ENCODE measurements at places on chromosomes 6 and 20.

DNA sequence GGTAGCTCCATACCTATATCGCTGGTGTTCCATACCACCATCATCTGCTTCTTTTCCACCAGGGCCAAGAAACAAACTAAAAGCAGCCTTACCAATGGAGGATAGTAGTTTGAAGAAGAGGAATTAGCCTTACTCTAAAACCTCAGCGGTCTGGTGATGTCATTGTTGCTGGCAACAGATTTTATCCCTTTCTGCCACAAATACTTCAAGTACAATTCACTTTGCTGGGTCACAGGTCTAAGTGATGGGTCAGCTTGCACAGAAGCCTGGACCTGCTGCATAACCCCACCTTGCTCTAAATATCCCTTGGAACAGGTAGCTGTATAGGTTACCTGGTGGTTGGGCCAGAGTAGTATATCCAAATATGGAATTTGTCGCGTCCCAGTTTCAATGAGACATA, 53.2 kb upstream of the THEMIS start:
- DNase-seq: no peak

- peak; percentile 39 for DNase-seq
Observed at GRCh38 chr20:56360133-56360907, 1.5 kb downstream of the FAM210B start.

DNA sequence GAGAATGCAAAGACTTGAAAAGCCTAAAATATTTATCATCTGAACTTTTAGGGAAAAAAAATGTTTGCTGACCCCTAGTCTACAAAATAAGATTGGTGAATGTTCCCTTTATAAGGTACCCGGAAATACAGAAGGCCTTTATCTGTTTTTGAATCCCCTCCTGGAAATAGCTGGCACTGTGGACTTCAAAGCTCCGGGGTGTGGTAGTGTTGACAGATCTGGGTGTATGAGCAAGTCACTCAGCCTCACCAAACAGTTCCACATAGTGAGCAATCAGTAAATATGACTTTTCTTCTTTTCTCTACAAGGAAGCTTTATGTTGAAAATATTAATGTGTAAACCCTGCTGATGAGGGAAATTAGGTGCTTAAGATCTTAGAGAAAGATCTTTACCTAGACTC, 29.2 kb upstream of the HTR1B start:
- no peak for DNase-seq

GRCh38 chr6:7769702-7770101, 43.8 kb downstream of the BMP6 start:
- DNase-seq: no peak

GRCh38 chr20:35187584-35188190, 15.8 kb downstream of the PROCR start:
- DNase-seq: no peak

DNA sequence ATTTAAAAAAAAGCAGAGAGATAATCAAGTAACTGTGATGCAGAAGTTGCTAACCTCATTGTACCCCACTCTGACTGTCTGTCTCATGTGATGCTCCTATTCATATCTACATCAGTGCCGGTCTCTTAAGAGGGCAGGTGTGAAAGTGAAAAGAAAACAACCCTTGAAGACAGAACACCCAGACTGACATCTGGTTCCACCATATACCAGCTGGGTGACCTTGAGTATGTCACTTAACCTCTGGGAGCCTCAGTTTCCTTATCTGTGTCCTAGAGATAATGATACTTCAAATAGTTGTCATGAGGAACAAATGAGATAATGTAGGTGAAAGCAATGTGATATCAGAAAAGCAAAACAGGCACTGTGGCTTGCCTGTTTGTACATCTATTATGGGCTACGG, 426.8 kb upstream of the SOX4 start:
- no peak for DNase-seq

- no peak for DNase-seq
Observed at GRCh38 chr20:56995635-56996075, 270.8 kb downstream of the BMP7 start.

GRCh38 chr6:34366639-34366921, 25.9 kb downstream of the NUDT3 start:
- DNase-seq: no peak

Data from DMS79 treated with DMSO at 0.1 percent for 48 hours (cell line).